RWPE2 (cell line): ENCODE measurements at places on chromosomes 6 and 20.
A peak's percentile ranks its signal among the peaks of the same experiment; 100 is the strongest.

DNA sequence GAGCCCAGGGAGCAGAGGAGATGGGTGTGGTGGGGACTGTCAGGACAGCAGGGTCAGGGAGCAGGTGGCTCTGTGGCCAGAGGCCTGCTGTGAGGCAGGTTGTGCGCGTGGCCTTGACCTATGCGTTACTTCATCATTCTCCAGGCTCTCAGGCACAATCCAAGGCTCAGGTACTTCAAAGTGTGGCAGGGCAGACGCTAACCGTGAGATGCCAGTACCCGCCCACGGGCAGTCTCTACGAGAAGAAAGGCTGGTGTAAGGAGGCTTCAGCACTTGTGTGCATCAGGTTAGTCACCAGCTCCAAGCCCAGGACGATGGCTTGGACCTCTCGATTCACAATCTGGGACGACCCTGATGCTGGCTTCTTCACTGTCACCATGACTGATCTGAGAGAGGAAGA lies 535 bp downstream of the NCR2 start:
- no peaks in the 10 kb centered on the region for H3K4me1 ChIP-seq
- peaks cover 19% of the 10 kb centered on the region for H3K27me3 ChIP-seq
- H3K36me3 ChIP-seq = no peaks in the 10 kb centered on the region
- H3K4me3 ChIP-seq = no peak overlapping the region
- DNase-seq = no peak
- H3K27ac ChIP-seq = no peak overlapping the region

DNA sequence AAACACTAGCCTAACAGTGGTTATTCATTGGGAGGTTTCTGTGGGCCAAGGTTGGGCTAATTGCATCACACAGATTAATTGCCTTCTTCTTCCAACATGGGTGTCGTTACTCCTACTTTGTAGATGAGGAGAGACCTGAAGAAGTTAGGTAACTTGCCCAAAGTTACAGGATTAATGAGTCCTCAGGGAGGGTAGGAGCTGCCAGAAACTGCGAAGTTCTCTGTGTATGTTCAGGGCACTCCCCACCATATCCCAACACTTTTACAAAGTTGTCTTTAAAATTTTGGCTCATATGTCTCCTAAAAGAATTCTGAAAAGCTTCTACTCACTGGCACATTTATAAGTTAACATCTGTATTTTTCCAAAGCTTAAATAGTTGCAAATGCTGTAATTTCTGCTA lies 323.5 kb upstream of the HSF2 start:
- no peak for DNase-seq
- no peaks in the 10 kb centered on the region for H3K4me1 ChIP-seq
- H3K27me3 ChIP-seq = no peaks in the 10 kb centered on the region
- H3K36me3 ChIP-seq = no peaks in the 10 kb centered on the region

GRCh38 chr20:38286586-38287531 lies 17.1 kb upstream of the BPI start:
- no peaks in the 10 kb centered on the region for H3K27me3 ChIP-seq
- H3K4me3 ChIP-seq = no peak overlapping the region
- no peaks in the 10 kb centered on the region for H3K36me3 ChIP-seq
- H3K4me1 ChIP-seq = no peaks in the 10 kb centered on the region
- no peak overlapping the region for H3K27ac ChIP-seq

- peak overlapping the region; percentile 63 for H3K27ac ChIP-seq
- DNase-seq = no peak
- H3K4me3 ChIP-seq = no peak overlapping the region
- no peaks in the 10 kb centered on the region for H3K36me3 ChIP-seq
- H3K4me1 ChIP-seq = peaks cover 19% of the 10 kb centered on the region
- H3K27me3 ChIP-seq = no peaks in the 10 kb centered on the region
Observed at GRCh38 chr6:6878887-6879585, 228.7 kb upstream of the RREB1 start.

GRCh38 chr6:167703781-167704180 lies 122.9 kb upstream of the AFDN start:
- no peaks in the 10 kb centered on the region for H3K27me3 ChIP-seq
- DNase-seq = no peak
- no peak overlapping the region for H3K4me3 ChIP-seq
- no peak overlapping the region for H3K27ac ChIP-seq

DNA sequence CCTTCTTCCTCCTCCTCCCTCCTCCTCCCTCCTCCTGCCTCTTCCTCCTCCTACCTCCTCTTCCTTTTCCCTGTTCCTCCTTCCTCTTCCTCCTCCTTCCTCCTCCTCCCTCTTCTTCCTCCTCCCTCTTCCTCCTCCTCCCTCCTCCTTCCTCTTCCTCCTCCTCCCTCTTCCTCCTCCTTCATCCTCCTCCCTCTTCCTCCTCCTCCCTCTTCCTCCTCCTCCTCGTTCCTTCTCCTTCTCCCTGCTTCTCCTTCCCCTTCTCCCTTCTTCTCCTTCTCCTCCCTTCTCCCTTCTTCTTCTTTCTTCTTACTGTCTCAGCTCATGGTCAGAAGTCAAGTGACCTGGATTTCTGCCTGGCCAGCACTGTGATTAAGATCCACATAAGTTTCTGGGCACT lies 7.7 kb downstream of the MAS1 start:
- H3K4me1 ChIP-seq = peaks cover 12% of the 10 kb centered on the region
- H3K27me3 ChIP-seq = no peaks in the 10 kb centered on the region
- no peaks in the 10 kb centered on the region for H3K36me3 ChIP-seq

- no peak overlapping the region for H3K4me3 ChIP-seq
- no peak for DNase-seq
- H3K36me3 ChIP-seq = peaks cover 28% of the 10 kb centered on the region
- H3K27ac ChIP-seq = no peak overlapping the region
Observed at GRCh38 chr20:35826397-35826998, 54.7 kb downstream of the PHF20 start.

- H3K4me3 ChIP-seq = no peak overlapping the region
- H3K27ac ChIP-seq = no peak overlapping the region
- H3K27me3 ChIP-seq = no peaks in the 10 kb centered on the region
- H3K36me3 ChIP-seq = no peaks in the 10 kb centered on the region
- no peak for DNase-seq
- H3K4me1 ChIP-seq = peaks cover 39% of the 10 kb centered on the region
Observed at GRCh38 chr6:116016846-116017545, 43.7 kb downstream of the FRK start.

GRCh38 chr20:46552460-46553420 lies 2.3 kb upstream of the OCSTAMP start:
- H3K4me3 ChIP-seq = no peak overlapping the region
- H3K4me1 ChIP-seq = no peaks in the 10 kb centered on the region
- no peak overlapping the region for H3K27ac ChIP-seq
- no peaks in the 10 kb centered on the region for H3K36me3 ChIP-seq

DNA sequence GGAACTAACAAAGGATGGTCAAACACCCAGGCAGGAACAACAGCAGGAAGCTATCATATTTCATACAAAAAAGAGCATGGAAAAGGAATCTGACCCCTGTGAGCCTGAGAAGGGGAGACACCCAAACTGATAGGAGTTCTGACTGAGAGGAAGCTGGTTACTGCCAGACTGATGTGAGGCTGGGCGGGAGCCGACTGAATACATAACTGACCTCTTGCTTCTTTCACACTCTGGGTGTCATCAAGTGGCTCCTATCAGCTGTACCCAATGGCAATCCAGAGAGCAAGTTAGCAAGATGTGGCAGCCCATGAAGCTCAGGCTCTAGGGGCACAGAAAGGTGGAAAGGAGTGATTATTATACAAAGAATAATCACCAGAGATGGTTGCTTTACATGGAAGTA lies 795.1 kb upstream of the HS3ST5 start:
- DNase-seq = no peak
- no peaks in the 10 kb centered on the region for H3K27me3 ChIP-seq
- H3K4me3 ChIP-seq = no peak overlapping the region
- H3K4me1 ChIP-seq = no peaks in the 10 kb centered on the region

DNA sequence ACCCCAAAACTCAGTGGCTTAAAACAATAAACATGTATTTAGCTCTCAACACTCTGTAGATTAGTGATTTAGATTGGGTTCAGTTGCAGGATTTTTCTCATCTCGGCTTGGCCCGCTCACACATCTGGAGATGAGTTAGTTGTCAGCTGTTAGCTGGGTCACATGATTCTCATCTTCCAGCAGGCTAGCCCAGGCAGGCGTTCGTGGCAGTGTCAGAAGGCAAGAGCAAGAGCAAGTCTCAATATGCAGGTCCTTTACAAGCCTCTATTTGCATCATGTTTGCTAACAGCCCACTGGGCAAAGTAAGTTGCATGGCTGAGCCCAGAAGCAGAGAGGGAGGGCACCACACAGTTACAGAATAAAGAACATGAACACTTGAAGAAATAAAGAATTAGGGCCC lies 83.6 kb upstream of the MYLIP start:
- H3K4me1 ChIP-seq = no peaks in the 10 kb centered on the region
- H3K4me3 ChIP-seq = no peak overlapping the region
- no peak overlapping the region for H3K27ac ChIP-seq
- no peaks in the 10 kb centered on the region for H3K36me3 ChIP-seq

GRCh38 chr20:2654384-2654822 lies 2.0 kb downstream of the NOP56 start:
- peak overlapping the region; percentile 56 for H3K4me3 ChIP-seq
- no peaks in the 10 kb centered on the region for H3K27me3 ChIP-seq
- peaks cover 61% of the 10 kb centered on the region for H3K36me3 ChIP-seq
- peaks cover 4% of the 10 kb centered on the region for H3K4me1 ChIP-seq
- H3K27ac ChIP-seq = peak overlapping the region; percentile 81

DNA sequence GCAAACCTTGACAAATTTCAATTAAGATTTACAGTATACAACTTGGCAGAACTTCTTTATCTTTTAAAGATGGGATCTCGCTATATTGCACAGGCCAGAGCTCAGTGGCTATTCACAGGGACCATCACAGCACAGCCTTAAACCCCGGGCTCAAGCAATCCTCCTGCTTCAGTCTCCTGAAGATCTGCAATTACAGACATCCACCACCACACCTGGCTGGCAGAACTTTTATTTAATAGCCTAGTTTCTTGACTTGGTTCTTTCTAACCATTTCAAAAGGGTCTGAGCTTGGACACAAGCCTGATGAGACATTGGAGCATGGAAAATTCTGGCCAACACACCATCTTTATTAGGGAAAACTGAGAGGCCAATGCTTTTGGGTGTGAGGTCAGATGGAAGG lies 151.6 kb upstream of the KCNG1 start:
- peaks cover 10% of the 10 kb centered on the region for H3K4me1 ChIP-seq
- peak; percentile 44 for DNase-seq
- H3K27ac ChIP-seq = no peak overlapping the region
- H3K4me3 ChIP-seq = no peak overlapping the region
- H3K27me3 ChIP-seq = no peaks in the 10 kb centered on the region

- H3K36me3 ChIP-seq = no peaks in the 10 kb centered on the region
- no peak for DNase-seq
- H3K27me3 ChIP-seq = no peaks in the 10 kb centered on the region
- H3K4me3 ChIP-seq = no peak overlapping the region
Observed at GRCh38 chr6:113697632-113698410, 159.3 kb upstream of the MARCKS start.

GRCh38 chr6:129508477-129509145 lies 201.4 kb downstream of the ARHGAP18 start:
- peaks cover 13% of the 10 kb centered on the region for H3K4me1 ChIP-seq
- H3K4me3 ChIP-seq = no peak overlapping the region
- no peaks in the 10 kb centered on the region for H3K27me3 ChIP-seq
- no peak overlapping the region for H3K27ac ChIP-seq
- no peaks in the 10 kb centered on the region for H3K36me3 ChIP-seq
- DNase-seq = no peak

- no peak for DNase-seq
- H3K27ac ChIP-seq = no peak overlapping the region
- H3K36me3 ChIP-seq = peaks cover 16% of the 10 kb centered on the region
- no peak overlapping the region for H3K4me3 ChIP-seq
Observed at GRCh38 chr6:25487012-25487411, 165.0 kb upstream of the SCGN start.

DNA sequence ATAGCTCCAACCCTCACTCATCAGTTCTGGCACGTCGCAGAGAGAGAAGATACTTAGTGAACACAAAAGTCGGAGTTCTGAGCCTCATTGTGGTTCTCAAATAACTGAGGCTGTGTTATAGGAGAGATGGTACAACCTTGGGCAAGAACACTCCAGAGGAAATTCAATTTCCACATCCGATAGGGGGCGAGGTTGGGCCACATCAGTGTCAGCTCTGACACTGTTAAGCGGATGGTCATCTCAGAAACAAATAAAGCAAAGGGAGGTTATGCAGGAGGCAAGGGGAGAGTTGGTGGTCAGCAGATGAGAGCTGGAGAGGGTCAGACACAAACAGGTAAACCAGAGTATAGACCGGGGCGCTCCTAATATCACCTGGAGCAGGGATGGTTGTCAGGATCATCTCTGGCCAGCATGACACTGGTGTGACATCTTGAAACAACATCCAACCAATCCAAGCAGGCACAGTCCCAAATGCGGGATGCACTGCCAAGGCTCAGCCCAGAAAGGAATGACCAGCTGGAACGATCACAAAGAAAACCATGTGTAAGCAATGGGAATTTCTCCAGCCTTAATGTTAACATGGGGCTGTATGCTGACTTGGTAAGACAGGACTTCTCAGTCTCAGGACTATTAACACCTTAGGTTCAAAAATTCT lies 331.8 kb downstream of the HACE1 start:
- no peaks in the 10 kb centered on the region for H3K4me1 ChIP-seq
- no peaks in the 10 kb centered on the region for H3K36me3 ChIP-seq
- no peak for DNase-seq

- no peaks in the 10 kb centered on the region for H3K36me3 ChIP-seq
- H3K4me3 ChIP-seq = no peak overlapping the region
- no peaks in the 10 kb centered on the region for H3K27me3 ChIP-seq
- DNase-seq = no peak
Observed at GRCh38 chr6:111806561-111807497, 66.4 kb downstream of the FYN start.
